Bronchus fibroblast of lung (primary cell): ENCODE measurements at places on chromosomes 2 and 18. TPM values are rescaled to one million over a fixed set of nuclear protein-coding genes. Genes with fewer than 3 reads are reported as not detected.

The AGXT gene
- total RNA-seq: 0.15 TPM in 1 of 2 replicates, not detected in the other

The FBXO15 gene
- under 0.01 and 0.34 TPM in 2 replicates for total RNA-seq

The KCNS3 gene
- total RNA-seq: 1.3 and 2.7 TPM in 2 replicates

The GCG gene
- total RNA-seq: not detected in 2 replicates

The NTSR2 gene
- not detected in 2 replicates for total RNA-seq

The SLC38A11 gene
- not detected in 2 replicates for total RNA-seq

The RAPGEF4 gene
- 0.17 and 1.8 TPM in 2 replicates for total RNA-seq
